Hematopoietic multipotent progenitor cell treated with erythropoietin and hydrocortisone succinate and interleukin-3 and kit ligand, for 17 days (in vitro differentiated cells): ENCODE measurements at places on chromosomes 4 and X.

DNA sequence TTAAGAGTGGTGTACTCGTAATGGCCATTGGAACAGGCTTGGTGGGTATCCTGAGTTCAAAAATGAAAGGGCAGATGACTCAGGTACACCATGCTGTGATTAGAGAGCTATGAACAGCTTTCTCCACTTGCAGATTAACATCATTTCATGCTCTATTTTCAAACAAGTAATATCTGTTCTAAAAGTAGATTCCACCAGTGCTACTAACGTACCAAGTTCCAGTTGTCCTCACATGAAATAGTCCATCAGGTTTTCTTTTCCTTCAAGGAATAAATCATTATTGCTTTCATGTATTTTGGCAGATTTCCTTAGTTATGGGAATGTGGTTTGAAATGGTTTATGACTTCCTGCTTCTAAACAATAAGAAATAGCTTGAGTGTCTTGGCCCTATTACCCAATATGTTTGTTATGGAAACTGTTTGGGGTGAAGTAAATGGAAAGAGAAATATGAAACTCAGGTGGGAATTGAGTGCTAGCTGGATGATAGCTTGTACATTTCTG is 49.9 kb downstream of the PCDH7 start:
- DNase-seq: no peak

DNA sequence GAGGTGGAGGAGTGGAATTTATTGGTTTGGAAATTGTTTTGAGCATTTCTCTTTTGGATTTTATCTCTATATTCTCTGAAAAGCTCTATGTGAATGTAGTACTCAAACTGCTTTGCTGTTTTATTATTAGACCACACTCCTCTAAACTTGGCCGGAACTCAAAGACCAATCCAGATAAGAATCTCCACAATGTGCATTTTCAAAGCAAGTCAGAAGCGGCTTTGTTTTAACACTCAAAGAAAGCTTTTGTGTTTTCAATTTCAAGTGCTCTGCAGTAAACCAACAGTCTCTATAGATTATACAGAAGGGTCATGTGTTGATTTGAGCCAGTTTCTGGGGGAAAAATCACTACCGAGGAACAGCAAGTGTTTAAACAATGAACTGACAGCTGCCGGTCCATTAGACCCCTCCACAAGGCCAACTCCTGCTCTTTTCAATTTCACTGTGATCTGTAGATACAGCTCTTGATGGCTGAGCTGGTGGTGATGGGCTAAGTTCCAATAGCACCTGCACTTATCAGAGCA is 79.4 kb downstream of the FTHL17 start:
- no peak for DNase-seq

DNA sequence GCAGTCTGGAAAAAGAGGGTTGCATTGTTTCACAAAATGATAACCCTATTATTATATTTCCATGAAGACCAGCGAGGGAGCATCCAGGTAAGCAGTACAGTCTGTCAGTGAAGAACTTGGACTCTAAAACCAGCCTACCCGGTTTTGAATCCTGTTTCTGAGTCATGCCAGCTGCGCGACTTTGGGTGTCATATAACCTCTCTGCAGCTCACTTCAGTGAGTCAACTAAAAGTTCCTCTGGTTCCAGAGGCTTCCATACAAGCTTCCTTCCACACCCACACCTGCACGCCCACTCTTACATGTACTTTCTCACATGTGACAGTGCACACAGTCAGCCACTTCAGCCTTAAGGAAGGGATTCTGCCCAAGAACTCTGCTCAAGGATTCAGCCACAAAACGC is 49.8 kb upstream of the PRPS2 start:
- no peak for DNase-seq

DNA sequence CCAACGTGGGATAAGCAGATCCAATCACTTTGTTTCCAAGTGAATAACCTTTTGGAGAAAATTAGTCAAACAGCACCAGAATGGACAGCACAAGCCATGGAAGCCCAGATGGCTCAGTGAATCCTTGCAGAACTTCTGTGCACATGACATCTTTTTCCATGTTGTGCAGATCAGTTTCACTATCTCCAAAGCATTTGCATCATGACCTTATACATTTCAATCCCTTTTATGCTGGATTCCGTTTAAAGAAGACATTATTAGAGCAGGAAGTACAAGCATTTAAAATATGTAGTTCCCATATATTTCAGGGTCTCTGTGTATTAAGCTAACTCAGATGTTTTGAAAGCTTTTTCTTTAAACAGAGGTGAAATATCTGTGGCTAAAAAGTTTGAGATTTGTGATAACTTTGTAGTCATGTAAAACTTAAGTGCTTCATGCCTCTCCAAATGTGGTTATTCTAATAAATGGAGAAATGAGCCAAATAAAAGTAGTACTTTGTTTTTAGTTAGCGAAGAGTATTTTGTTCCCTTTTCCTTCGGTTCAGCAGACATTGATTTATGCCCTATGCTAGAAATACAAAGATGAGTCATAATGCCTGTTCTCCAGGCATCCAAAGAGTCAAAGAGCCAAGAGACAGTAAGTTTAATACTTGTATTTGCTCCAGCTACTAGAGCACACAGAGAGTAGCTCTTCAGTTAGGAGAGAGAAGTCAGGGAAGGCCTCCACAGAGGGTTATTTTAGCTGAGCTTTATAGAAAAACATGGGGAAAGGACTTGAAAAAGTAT is 39.0 kb downstream of the PLAC8 start:
- DNase-seq: no peak

GRCh38 chrX:58044130-58044529 is 133.9 kb upstream of the ZXDA start:
- DNase-seq: no peak

- DNase-seq: no peak
Observed at GRCh38 chr4:14646831-14647230, 355.4 kb upstream of the CPEB2 start.

- no peak for DNase-seq
Observed at GRCh38 chr4:1491328-1492141, 85.3 kb upstream of the NKX1-1 start.

GRCh38 chrX:132258509-132258908 is 39.3 kb upstream of the RAP2C start:
- no peak for DNase-seq

DNA sequence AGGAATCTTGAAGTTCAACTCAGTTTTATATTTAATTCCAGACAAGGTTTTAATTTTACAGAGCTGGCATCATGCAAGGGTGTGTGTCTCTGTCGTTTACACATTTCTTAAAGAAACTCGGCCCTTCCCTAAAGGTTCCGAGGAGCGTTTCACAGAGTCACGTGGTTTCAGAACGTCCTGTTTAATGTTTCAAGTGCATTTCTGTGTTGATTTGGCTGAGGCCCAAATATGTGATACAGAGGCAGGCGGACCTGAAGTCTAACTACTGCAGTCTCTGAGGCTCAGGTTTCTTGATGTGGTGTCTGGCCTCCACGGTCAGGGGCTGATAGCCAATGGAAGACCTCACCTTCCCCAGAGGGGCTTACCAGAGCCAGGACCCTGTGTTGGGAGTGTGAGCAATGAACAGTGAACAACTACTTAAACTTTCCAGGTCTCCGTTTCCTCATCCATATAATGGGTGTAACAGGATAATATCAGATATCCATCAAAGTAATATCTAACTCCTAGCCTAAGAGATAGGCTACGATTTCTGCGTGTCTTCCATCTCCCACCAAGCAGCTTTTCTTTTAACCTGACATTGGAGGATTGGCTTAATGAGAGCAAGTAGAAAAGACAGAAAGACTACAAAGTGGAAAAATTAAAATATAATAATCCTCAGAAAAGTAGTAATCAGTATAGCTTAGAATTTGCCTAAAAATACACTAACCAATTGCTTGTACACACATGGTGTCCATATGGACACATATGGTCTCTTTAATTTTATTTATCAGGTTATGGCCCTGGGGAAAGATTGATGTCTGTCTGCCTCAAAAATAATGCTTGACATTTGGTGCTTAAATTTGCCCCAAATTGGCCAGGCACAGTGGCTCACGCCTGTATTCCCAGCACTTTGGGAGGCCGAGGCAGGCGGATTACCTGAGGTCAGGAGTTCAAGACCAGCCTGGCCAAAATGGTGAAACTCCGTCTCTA is 50.0 kb upstream of the TRIM2 start:
- DNase-seq: no peak
